NCI-H1930 (cell line): ENCODE measurements at places on chromosomes 12 and 14.

- DNase-seq, result no peak
Observed at GRCh38 chr12:1300460-1300859, 293.9 kb downstream of the FBXL14 start.

- no peak for DNase-seq
Observed at GRCh38 chr14:89444044-89444443, 27.0 kb upstream of the FOXN3 start.

DNA sequence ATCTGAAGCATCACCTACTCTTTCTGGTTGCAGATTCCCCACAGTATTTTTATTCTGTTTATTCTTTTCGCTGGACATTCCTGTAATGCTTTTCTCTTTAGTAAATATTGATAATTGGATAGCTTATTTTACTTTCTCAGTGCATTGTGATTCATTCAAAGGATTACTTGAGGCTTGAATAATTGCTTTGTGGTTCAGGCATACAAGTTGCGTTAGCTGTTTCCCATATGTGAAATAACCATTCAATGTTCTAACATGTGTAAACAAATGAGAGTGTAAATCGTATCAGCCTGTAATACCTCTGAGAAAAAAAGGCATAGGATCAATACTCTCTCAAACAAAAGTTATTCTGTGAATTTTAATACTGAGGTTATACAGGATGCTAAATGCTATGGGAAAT lies 1004.2 kb upstream of the SEL1L start:
- no peak for DNase-seq

DNA sequence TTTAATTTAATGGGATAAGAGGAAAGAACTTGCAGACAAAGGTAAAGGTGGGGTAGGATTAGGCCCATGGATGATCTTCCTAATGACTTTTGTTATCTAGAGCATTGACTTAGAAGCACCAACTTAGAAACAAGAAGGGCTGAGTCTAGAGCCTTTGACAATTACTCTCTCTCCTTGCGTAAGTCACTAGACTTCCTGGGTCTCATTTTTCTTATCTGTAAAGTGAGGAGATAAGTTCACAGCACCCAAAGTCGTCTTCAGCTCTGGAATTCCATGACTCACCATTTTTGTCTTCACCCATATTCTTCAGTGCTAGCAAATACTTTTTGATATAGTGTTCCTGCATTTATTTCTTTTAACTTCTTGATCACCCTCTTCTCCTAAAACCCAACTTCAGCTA lies 75.7 kb downstream of the SSPN start:
- DNase-seq, result no peak

DNA sequence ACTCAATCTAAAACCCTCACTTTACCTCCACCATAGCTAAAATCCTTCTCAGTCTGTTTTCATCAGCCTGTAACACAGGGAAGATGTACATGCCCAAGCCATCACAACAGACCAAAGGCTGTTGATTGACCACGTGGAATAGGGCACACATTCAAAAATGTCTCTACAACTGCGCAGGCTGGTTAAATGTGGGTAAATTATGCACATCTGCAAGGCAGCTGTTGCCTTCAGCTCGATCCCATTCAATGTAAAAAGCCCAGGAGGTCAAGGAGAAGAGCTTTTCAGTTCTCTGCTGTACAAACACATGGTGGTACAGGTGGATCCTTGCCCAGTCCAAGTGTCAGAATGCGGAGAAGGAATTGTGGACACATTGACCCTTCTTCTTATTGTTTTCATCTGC lies 354.0 kb downstream of the FLRT2 start:
- no peak for DNase-seq

GRCh38 chr14:74886001-74886400 lies 4.3 kb downstream of the DLST start:
- no peak for DNase-seq

- no peak for DNase-seq
Observed at GRCh38 chr14:104893435-104894207, 28.6 kb downstream of the CEP170B start.

GRCh38 chr12:53696655-53697331 lies 20.9 kb upstream of the ATP5MC2 start:
- DNase-seq, result no peak
